ENCODE measurements at places on chromosomes 6 and 20.

- no peak for DNase-seq
Measured at GRCh38 chr6:33116841-33117711, 41.3 kb downstream of the HLA-DPB1 start.

DNA sequence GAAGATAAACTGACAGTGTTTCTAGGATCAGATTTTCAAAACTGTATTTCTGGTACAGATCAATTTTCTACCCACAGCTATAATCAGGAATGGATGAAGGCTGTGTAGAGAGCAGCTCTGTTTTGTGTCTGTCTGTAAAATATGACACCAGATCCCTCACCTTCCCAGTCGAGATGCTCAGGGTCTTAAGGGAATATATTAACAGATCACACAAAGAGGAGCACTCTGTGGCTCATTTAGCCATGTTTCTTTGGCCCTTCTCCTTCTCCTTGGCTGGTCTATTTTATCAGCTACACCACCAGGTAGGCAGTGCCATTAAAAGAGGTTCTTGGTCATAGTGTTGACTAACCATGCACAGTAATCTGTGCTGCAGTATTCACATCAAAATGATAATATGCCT is 82.6 kb downstream of the PREP start:
- DNase-seq = no peak

DNA sequence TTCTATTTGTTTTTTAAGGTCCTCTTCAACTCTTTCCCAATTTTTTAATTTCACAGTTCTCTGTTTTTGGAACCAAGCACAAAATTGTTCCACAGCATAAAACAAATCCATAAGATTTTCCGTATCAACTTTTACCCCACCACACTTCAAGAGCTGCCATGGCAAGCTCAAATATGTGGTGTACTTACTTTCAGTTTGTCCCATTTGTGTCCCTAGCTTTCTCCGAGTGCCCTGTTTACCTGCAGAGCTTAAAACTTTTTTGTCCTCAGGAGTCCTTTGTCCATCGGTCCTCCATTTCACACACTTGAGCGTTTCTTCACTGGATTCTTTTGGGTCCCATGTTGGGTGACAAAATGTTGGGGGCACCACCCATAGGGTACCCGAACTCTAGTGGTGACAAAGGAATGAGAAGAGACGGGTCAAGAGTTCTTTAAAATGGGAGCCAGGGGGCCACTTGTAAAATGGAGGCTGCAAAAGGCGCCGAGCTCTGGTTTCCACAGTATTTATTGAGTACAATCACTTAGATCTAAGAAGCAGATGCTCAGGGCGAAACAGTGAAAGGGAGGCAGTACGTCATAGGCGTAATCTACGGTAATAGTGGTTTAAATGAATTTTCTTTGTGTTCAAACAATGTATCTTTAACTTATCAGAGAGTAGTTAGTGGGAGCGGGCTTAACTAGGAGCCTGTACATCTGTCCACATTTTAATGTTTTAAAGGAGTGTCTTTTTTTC is 39.8 kb upstream of the SERINC1 start:
- no peak for DNase-seq

GRCh38 chr6:33571637-33572316 is 8.3 kb downstream of the BAK1 start:
- DNase-seq = no peak

GRCh38 chr6:25410102-25410501 is 130.9 kb downstream of the CARMIL1 start:
- no peak for DNase-seq

- peak; percentile 58 for DNase-seq
Measured at GRCh38 chr6:147508866-147509608, 547 bp downstream of the SAMD5 start.

GRCh38 chr6:148274809-148275208 is 67.8 kb upstream of the SASH1 start:
- no peak for DNase-seq
